Stimulated activated CD4-positive, alpha-beta T cell treated with anti-CD3 and anti-CD28 coated beads, Interleukin-1b, Interleukin-23, amount 100 ng/mL, for 1 hour (primary cell): ENCODE measurements at places on chromosomes 12 and 14.

- DNase-seq: peak; percentile 57
These were observed 69.6 kb downstream of the MOK start for GRCh38 chr14:102235275-102235897.

GRCh38 chr12:121955258-121956237, 37.2 kb downstream of the CFAP251 start:
- no peak for DNase-seq

GRCh38 chr14:68376067-68376779, 416.6 kb downstream of the ZFP36L1 start:
- DNase-seq: no peak

GRCh38 chr14:72700338-72701236, 193.3 kb downstream of the DPF3 start:
- no peak for DNase-seq

DNA sequence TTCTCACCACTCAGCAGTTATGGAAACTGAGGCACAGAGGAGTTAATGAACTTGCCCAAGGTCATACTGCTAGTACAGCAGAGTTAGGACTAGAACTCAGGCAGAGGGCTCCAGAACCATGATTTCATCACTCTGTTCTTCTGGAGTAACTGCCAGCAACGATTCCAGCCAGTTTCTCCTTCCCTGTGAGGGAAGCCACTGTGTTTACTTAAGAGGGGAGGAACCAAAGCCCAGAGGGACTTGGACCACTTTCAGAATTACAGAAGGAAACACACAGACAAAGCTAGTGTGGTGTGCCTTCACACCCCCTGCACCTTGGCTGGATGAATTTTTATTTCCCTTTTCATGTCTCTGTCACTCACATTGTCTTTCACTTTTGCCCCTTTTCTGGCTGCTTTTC, 398.2 kb downstream of the DPF3 start:
- no peak for DNase-seq

DNA sequence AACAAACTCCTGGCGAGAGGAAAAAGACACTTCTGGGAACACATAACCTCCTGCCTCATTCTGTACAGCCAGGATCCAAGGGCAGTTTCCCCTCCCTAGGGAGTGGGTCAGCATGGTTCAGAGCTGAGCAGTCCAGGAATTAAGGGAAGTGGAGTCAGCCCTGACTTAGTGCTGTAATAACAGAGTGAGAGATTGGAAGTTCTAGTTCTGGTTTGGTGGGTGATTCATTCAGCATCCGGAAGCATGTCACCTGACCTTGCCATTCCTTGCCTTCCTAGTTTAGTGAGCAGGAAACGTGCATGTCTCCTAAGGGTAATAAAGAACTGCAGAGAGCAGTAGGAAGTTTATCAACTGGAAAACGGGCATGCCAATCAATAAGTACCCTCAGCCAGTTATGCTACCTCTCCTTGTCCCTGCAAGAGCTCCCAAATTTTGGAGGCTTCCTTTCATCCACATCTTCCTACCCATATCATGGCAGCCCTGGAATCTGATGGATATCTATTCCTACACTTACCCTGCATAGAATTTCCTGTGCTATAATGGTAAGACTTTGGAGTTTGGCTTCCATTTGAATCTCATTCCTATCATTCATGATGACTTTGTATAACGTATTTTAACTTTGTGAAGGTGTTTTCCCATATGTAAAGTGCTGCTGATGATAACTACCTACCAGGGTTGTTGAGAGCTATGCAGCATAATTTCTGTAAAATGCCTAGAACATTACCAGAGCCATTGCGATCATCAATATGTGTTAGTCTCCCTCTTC, 28.5 kb upstream of the MAGOHB start:
- DNase-seq: no peak

DNA sequence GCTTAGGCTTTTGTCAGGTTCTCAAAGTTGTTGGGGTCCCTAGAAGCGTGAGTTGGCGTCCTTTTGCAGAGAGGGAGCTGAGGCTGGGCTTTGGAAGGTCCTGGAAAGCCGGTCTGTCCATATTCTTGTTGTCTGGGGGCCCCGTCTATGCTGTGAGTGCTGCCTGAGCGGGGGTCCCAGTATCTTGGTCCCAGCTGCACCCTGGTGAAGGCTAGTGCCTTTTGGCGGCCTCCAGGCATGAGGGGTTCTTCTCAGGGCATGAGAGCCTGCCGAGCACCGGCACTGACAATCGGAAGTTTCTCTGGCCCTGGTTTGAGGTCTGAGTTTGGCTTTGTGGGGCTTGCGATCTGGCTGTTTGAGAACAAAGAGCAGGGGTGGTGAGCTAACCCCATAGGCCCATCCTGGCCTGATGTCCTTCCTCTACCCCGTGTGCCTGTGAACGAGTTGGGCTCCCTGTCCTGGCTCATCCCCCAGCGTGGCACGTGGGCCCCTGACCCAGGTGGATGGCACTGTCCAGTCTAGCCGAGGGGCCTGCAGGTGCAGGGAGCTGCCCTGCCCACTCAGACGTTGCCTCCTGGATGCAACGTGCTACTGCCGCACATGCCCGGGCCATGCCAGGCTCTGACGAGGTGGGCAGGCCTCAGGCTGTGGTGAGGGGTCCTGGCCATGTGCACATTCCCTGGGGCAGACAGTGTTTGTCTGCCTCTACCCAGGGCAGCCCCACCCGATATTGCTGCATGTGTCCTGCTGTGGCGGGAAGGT, 3.9 kb downstream of the CEP170B start:
- DNase-seq: no peak

GRCh38 chr12:49616533-49617219, 6.7 kb upstream of the PRPF40B start:
- no peak for DNase-seq

DNA sequence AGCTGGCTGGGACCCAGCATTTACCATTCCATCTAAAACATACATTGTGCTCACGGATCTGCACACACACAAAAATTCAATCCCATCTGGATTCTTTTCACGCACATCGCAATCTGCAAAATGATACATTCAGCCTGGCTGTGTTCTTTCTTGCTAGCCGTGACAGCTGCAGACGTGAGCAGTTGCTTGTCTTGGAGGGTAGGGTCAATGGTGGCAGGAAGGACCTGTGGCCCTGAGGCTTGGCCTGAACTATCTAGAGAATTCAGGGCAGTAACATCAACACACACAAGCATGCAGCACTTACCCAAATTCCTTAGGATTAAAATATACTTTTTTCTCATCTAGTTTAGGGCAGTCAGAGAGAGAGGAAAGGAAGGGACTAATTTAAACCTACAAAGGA, 72.0 kb downstream of the DICER1 start:
- DNase-seq: no peak

GRCh38 chr14:85041618-85042017, 488.3 kb upstream of the FLRT2 start:
- DNase-seq: no peak

DNA sequence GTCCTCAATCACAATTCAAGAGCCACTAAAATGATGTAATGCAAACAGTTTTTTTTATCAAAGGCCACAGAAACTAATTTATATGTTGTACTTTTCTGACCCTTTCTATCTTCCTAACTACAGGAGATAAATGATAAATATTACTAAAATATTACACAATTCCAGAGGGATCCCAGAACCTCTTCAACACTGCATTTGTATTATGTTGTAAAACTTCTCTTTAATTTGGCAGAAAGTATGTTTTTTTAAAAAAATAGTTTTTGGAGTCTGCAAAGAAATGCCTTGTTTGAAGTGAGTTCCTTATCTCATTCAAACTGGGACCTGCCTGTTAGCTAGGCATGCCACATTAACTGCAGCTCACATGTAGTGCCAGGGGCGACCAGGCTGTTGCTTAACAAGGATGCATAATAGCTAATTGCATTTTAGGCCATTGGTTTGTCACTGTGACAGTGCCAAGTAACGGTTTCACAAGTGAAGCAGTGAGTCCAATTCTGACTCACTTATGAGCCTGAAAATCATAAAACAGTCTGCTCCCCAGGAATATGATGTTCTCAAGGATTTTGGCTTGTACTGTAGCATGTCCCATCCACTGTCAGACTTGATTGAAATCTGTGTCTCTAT, 266.9 kb downstream of the KTN1 start:
- no peak for DNase-seq
